T-helper 17 cell (primary cell): ENCODE measurements at places on chromosomes 1 and 21.

DNA sequence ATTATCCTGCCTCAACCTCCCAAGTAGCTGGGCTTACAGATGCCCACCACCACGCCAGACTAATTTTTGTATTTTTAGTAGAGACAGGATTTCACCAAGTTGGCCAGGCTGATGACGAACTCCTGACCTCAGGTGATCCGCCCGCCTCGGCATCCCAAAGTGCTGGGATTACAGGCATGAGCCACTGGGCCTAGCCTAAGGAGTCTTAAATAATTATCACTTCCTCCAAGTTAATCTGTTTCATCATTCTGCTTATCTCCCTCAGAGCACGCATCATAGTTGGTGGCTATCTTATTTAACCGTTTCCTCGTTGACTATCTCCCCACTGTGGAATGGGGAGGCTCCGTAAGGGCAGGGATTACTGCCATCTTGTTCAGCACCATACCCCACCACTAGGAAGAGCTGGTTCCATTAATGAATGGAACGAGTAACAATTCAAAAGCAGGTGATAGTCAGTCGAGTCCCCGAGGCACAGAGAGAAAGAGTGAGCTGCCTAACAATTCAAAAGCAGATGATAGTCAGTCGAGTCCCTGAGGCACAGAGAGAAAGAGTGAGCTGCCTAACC is 52.7 kb downstream of the GLUL start:
- no peak for DNase-seq

GRCh38 chr1:103326595-103326994 is 198.9 kb upstream of the RNPC3 start:
- no peak for DNase-seq

DNA sequence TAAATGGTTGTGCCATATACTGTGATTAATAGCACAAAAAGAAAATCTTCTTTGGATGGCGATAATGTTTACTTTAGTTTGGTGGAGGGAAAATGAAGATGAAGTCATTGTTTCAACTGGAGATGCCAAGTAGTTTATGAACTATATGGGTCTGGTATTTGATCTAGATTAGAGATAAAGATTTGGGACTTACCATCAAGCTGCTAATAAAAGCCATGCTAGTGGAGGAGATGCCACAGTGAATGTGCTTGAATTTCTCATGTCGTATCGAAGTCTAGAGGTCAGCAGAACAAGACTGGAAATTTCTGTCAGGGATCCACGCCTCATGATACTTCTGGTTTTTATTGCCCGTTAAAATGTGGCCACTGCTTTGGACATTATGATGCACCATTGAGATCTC is 742.0 kb downstream of the NCAM2 start:
- DNase-seq: no peak

DNA sequence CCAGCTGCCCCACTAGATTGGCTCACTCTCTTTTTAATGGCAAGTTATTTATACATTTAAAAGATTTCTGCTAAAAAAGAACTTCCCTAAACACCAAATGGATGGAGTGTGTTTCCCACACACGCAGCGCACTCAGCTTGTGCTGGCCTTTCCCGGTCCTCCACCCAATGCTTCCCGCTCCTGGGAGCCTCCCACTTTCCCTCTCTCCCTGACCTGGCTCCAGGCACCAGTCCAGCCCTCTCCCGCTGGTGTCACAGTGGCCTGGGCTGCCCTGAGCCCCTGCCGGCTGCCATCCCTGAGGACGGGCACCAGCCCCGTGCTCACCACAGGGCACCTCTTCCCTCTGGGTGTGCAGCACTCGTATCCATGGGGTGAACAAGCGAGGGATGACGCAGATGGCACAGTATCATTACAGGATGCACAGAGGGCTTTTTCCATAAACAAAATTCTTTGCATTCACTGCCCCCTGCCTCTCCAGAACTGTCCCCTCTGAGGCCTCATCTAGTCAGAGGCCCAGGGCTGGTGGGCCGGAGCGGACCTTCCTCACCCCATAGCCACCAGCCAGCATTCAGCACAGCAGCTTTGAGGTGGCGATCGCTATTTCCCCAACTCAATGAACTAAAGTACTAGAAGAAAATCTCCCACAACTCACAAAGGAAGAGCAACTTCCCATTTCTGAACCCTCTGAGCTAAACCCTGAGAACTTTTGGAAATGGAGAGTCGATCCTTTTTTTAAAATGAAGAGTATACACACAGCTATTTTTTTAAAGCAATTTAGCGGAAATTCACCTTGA is 68.5 kb downstream of the SLC37A1 start:
- DNase-seq: no peak

DNA sequence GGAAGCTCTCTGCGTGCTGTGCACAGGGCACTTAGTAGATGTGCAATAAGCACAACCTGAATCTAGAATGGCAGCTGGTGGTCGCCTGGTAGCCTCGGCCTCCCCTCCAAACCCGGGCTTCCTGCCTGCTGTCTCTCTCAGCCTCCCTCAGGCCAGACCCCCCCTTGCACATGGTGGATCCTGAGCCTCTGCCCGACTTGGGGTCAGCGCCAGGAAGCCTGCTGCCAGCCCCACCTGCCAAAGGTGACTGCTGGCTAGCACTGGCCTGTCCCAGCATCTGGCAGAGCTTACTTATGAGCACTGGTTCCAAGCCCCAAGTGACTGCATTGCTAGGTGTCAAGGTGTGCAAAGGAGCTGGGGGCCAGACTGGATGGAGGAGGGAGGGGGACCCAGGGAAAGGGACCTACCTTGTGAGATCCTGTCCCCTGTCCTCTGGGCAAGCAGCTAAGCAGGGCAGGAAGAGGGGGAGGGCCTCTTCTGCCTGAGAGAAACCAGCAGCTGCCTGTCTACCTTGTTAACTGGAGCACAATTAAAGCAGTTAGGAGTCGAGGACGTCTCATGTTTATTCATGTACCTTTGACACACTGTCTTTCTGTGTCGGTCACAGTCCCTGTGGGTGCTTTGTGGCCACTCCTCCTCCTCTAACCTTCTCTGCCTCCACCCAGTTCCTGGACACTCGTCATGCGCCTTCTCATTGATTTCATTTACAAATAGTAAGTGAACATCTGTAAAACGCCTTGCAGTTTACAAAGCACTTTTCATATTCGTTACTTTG is 100.9 kb downstream of the DDX20 start:
- no peak for DNase-seq

DNA sequence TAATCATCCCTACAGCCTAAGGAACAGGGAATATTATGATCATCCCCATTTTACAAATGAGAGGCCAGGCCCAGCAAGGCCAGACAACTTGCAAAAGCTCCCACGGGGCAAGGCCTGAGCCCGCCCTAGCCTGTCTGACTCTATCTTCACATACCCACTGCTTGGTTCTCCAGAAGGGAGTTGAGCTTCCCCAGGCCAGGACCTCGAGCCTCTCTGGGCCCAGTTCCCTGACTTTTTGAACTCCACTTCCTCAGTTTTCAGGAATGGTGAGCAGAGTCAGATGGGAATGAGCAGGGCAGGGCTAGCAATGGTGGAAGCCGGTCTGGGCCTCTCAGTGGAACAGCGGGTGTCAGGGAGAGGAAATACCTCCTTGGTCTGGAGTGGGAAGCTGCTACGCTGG is 39.3 kb downstream of the CACNA1S start:
- DNase-seq: no peak

- DNase-seq: no peak
These were observed 6.3 kb upstream of the OSBPL9 start for GRCh38 chr1:51610637-51611036.

GRCh38 chr21:25361097-25361496 is 246.2 kb downstream of the MRPL39 start:
- DNase-seq: no peak

- DNase-seq: no peak
These were observed 50.9 kb downstream of the TOR1AIP2 start for GRCh38 chr1:179826626-179827280.

DNA sequence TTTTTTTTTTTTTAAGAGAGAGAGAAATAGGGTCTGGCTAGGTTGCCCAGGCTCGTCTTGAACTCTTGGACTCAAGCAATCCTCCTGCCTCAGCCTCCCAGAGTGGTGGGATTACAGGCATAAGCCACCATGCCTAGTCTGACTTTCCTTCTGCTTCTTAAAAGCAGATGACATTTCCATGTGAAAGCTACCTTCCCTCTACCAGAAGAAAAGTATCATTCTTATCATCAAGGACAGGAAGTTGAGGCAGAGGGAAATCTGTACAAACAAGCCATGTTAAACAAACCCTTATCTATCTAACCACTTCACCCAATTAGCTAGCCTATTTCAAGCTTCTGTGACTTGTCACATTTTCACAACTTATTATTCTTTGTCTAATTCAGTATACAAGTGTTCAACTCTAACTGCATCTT is 54.8 kb downstream of the SAMSN1 start:
- no peak for DNase-seq

GRCh38 chr1:76336931-76337371 is 262.4 kb downstream of the ST6GALNAC3 start:
- DNase-seq: no peak

DNA sequence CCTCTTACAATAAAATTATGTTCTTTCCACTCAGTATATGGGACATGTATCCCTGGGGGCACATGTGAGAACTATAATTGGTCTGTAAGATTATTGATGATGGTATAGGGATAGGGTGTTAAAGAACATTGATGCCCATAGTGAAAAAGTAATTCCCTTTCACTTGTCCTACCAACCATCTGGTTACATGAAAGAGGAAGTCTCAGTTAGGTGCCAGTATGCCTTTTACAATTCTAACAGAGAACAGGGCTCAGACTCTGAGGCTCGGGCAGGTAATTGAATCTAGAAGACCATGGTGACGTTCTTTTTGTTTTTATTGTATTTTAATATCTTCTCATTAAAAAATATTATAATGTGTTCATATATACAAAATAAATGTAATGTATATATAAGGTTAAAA is 113.6 kb downstream of the FGGY start:
- no peak for DNase-seq

DNA sequence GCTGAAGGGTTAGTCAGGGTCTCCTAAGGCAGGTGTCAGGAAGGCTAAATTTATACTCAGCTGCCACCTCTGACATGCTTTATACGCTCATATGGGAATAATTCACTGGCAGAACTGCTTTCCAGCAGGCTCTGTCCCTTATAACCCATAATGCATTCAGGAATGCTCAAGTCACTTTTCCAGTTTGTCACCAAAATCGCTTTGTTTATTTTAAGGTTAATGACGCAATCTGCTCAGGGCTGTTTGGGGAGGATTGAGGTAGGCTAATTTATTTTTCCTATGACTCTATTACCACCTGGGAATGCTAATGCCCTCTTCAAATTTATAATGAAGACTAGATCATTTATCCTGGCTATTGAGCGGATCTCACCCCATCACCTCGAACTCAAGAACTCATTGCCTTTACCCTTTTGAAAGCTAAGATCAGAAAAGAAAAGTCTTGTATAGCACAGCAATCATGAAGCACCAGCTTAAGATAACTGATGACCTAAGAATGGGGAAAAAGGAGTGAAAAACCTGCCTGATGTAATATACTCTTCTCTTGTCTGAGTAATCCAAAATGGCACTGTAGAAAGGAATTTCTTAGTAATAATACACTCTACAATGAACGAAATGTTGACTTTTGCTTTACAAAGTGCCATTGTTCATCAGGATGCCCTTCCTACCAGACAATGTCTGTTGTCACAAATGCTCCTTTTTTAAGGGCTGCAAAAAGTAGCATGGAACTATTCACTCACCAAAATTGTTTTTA is 97.9 kb upstream of the EXO1 start:
- DNase-seq: no peak

DNA sequence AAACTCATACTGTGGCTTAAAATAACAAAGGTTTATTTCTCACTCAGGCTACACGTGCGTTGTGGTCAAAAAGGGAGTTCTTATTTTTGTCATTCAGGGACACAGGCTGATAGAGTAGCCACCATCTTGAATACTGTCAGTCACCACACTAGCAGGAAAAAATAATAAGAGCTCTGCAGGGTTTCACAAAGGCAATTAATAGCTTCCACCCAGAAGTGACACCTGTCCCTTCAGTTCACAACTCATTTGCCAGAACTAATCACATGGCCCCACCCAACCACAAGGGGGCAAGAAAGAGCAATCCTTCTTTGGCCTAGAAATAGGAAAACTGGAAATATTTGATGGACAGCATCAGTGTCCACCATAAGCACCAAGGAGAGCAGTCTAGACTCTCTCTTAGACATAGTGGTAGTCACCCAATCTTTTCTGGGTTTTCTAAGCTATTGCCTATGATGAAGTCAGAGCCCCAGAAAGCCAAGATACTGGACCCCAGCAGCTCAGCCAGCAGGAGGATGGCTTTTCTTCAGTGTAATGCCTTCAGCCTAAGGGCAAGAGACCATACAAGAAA is 8.2 kb downstream of the HAPLN2 start:
- peak; percentile 30 for DNase-seq

DNA sequence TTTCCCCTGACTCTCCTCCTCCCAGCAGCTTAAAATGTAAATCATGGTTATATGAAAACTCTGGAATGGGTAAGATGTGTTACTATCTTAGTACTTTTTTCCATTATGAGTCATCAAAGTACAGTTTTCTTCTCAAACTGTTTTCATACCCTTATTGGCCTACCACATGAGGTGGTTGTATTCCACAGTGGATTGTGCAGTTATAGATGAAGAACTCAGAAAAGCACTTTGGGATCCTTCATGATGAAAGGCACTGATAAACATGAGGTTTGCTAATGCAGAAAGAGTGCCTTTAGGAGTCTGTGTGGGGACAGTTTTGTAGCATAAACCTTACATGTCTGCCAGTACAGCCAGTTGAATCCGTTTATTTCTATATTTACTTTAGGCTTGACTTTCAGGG is 32.0 kb upstream of the MYOCOS start:
- DNase-seq: no peak

DNA sequence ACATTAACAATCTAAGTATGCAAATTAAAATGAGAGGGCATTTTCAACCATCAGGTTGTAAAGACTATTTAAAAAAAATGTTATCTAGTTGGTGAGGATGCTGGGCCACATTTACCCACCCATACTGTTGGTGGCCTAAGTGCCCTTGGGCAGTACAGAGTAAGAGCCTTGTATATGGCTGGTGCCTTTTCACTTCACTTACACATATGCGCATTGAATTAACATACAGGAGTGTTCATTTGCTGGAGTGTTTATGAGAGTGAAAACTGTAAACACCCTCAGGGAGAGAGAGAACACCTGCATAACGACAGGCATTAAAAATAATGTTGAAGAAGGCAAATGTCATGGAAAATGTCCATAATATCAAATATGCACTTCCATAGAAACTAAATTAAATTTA is 427.1 kb downstream of the PCP4 start:
- DNase-seq: no peak

GRCh38 chr1:150895618-150896017 is 8.7 kb downstream of the CTXND2 start:
- no peak for DNase-seq
